Camera-type eye (tissue), 1 donor: ENCODE measurements at places on chromosomes 6 and 20. TPM values are rescaled to one million over a fixed set of nuclear protein-coding genes. Genes with fewer than 3 reads are reported as not detected.

Gene PI3
- not detected for total RNA-seq

Gene HLA-DRA
- 40.0 TPM for total RNA-seq

Gene THEMIS
- 0.22 TPM for total RNA-seq

Gene BPI
- total RNA-seq: 2.4 TPM

Gene KIF25
- total RNA-seq: not detected

Gene SCRT2
- total RNA-seq: 4.3 TPM

Gene ASXL1
- total RNA-seq: 96.7 TPM

Gene SIRPB2
- total RNA-seq: 1.2 TPM

Gene CDH4
- total RNA-seq: 12.0 TPM

Gene GLP1R
- 0.88 TPM for total RNA-seq

Gene C20orf202
- 0.77 TPM for total RNA-seq

Gene PHACTR1
- 21.8 TPM for total RNA-seq

Gene PMEPA1
- total RNA-seq: 43.1 TPM

Gene HLA-DRB1
- total RNA-seq: 6.3 TPM

Gene KIFC1
- total RNA-seq: 13.2 TPM

Gene RCAN2
- 37.3 TPM for total RNA-seq

Gene PLCB4
- 73.8 TPM for total RNA-seq

Gene APCDD1L
- total RNA-seq: 5.1 TPM

Gene CCDC170
- 3.5 TPM for total RNA-seq

Gene RHAG
- 3.5 TPM for total RNA-seq

Gene CLDN20
- total RNA-seq: not detected

Gene MYB
- total RNA-seq: 39.5 TPM

Gene SRSF12
- total RNA-seq: 18.0 TPM

Gene HDAC2
- 172 TPM for total RNA-seq

Gene GABRR1
- 4.6 TPM for total RNA-seq

Gene TGM2
- 151 TPM for total RNA-seq
